Prostate gland (tissue), 2 donors: ENCODE measurements at places on chromosomes 7 and 10.

- DNase-seq: no peak
These were observed 51.1 kb downstream of the NOD1 start for GRCh38 chr7:30427296-30428070.

- no peak for DNase-seq
These were observed 106.4 kb downstream of the FAM53B start for GRCh38 chr10:124637746-124638145.

DNA sequence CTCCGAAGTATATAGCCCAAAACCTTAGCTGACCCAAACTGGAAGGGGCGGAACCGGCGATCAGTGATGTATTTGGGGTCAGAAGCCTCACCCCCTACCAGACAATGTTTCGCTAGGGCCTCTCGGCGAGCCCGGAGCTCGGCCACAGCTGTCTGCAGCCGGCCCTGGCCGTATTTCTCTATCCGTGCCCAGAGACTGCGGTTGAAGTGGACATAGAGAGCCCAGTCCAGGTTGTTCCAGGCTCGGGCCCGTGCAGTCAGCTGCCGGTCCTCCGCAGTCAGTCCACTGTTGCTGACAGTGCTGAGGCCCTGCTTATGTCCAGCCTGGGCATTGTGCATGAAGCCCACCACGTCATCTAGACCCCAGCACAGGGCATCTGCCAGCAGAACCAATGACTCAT lies 1.5 kb upstream of the TRAPPC14 start:
- DNase-seq: no peak

DNA sequence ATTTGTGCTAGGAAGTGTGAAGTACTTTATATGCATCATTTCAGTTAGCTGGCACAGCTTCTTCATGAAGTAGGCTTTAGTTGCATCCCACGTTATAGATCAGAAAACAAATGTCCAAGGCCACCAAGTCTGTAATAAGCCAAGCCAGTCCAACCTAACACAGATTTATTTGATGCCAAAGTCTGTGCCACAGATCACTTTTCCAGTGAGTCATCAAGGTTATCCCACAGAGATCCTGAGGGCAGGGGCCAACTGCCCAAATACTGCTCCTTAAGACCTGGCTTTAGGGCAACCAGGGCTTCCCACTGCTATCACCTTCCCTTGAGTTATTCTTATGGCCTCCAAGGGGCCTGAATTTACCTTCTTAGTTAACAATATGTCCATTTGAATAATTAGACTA lies 1340.4 kb downstream of the XPNPEP1 start:
- no peak for DNase-seq

- DNase-seq: no peak
These were observed 41.4 kb upstream of the IKZF1 start for GRCh38 chr7:50262916-50263690.

- no peak for DNase-seq
These were observed 15.5 kb downstream of the EXOC4 start for GRCh38 chr7:133268355-133268754.

DNA sequence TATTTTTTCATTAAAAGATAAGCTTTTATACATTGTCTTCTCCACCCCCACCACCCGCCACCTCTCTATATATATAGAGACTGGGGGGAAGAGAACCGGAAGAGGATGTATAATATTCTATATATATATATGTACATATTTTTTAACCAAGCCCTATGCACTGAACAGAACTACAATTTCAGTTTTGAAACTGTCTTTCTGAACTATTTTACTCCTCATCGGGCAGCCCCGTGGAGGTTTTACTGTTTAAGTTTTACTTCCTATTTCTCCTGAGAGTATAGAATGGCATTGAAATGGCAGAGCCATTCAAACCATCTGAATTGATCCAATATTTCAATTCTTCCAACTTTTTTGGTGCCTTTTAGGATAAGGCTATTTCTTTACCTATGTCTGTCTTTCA lies 1047.1 kb downstream of the NRG3 start:
- DNase-seq: no peak

DNA sequence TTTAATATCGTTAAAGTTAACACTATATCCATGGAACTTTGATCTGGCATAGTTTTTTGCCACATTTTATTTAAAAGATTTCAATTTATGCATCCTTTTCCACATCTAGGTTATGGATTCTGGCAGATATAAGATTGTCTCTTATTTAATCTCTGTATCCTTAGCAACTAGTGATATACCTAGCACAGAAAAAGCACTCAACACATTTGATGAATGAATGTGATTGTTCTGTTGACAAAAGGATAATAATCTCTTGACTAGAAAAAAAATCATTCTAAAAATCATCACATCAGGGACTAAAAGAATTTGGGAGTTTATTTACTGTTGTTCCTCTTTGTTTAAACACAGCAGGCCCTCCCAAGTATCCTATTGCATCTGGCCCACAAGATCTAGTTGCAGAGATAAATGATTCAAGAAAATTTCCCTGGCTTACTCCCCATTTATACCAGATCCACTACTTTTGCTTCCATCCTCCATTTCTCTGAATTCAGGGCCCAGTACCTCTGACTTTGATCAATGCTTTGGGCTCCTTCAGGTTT lies 84.0 kb upstream of the C1GALT1 start:
- no peak for DNase-seq

- DNase-seq: no peak
These were observed 153.7 kb downstream of the DNAJB9 start for GRCh38 chr7:108723381-108723814.

- DNase-seq: no peak
These were observed 2.1 kb downstream of the FRAT1 start for GRCh38 chr10:97321032-97321803.

DNA sequence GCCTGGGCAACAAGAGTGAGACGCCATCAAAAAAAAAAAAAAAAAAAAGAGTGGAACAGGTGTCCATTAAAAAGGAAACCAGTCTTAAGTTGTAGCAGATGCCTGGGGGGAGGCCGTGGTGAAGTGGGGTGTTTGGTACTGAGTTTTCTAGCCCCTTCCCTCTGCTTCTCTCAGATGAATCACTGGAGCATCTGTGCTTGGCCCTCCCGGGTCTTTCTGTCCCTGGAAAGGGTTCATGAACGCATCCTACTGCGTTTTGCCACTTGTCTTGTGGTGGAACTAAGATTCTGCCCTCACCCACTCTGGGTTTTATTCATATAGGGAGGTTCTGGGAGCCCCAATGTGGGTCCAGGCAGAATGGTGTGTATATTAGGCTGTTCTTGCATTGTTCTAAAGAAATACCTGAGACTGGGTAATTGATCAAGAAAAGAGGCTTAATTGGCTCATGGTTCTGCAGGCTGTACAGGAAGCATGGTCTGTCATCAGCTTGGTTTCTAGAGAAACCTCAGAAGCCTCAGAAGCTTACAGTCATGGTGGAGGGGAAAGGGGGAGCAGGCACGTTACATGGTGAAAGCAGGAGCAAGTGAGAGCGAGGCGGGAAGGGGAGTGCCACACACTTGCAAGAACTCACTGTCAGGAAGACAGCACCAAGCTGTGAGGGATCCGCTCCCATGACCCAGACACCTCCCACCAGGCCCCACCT lies 63.5 kb downstream of the CAMK1D start:
- DNase-seq: no peak

DNA sequence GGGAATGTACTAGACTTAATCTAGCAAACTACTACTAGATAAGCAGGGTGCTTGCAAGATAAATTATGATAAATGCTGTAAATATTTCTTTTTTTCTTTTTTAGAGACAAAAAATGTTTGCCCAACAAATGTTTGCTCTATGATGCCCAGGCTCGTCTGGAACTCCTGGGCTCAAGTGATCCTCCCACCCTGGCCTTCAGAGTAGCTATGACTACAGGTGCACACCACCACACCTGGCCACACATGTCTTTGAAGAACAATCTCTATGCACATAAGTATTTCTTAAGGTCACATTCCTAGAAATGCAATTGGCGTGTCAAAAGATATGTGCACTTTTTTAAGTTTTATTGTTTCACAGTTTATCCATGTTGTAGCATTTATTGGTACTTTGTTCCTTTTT lies 179.6 kb upstream of the FRMD4A start:
- DNase-seq: no peak

GRCh38 chr7:148398844-148399365 lies 191.7 kb upstream of the C7orf33 start:
- DNase-seq: no peak

DNA sequence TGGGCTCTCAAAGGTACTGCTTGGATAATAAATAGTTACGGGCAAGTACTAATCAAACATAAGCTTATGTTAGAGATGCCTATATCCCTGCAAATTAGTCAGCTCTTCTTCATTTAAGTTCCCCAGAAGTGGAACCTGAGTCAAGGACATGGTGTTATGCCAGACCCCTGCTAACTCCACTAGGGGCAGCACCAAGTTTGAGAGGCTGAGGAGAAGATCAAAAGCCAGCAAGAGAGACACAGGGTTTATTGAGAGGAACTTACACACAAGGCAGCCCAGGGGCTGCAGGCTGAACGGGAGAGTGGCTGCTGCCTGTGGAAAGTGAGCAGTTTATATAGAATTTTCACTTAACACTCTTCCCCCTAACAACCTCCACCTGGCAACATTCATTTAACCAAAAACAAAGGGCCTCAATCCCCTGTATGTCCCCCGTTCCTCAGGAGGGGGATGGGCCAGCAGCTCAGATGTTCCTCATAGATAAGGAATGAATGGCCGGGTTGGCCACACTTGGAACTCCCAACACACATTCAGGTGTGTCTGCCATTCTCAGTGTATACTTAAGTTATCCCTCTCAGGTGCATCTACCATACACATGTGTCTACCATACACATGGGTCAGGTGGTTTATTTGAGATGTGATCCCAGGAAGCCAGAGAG lies 62.6 kb upstream of the GHITM start:
- DNase-seq: no peak

- DNase-seq: no peak
These were observed 182.1 kb downstream of the FAM107B start for GRCh38 chr10:14592566-14592965.

DNA sequence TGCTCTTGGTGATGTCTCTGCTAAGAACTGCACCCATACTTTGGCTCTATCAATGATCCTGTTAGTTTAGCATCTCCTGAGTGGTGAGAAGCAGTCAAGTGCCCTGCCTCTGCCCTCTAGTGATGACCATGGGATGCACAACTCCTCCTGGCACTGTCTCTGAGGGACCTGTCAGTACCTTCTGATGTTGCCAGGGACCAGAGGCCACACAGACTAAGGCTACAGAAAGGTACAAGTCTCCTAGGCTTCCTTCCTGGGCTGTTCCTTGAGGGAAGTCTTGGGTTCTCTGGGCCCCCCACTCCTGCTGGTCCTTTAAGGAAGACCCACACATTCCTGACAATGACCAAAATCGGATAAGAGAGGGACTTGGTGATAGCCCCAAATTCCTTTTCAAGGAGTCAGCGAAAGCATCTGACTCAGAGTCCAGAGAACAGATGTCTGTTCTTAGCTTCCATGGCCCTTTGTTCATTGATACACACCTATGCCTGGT lies 15.3 kb downstream of the NKX2-3 start:
- no peak for DNase-seq

- DNase-seq: no peak
These were observed 12.7 kb downstream of the ZNF438 start for GRCh38 chr10:31018962-31019361.

DNA sequence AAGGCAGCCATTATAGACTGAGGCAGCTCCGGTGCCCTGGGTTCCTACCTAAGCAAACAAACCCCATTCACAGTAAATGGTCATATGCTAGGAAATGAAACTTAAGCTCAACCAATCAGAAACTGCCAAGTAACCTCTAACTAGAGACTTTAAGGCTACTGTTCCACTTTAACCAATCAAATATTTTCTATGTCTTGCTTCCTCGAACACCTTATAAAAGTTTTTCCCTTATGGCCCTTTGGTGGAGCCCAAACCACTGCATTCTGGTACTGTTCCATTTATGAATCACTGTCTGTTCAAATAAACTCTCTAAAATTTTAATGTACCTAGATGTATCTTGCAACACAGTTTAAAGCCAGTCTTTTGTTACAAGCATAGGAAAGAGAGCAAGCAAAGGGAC lies 361.1 kb downstream of the HGF start:
- no peak for DNase-seq

DNA sequence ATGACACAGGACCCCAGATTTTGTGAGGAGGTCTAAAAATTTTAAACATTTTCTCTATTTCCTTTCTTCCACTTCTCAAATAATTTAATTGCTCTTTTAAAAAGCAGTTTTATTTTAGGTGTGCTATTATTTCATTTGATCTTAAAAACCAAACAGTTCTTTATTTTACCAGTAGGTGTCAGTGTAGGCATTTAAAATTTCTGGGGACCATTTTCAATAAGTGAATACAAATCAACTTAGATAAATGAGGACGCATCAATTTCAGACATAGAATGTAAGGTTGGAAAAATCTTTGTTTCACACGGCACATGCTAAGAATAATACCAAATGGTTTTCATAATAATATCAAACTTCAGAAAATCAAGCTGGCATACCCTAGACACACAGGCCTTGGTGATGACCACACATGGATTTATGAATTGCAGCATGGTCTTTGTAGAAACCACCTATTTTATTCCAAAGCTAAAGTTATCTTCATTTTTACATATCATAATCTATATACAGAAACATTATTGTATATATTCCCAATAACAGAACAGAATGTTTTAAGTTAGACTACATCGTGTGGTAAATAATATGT lies 127.6 kb upstream of the SLC26A5 start:
- no peak for DNase-seq

DNA sequence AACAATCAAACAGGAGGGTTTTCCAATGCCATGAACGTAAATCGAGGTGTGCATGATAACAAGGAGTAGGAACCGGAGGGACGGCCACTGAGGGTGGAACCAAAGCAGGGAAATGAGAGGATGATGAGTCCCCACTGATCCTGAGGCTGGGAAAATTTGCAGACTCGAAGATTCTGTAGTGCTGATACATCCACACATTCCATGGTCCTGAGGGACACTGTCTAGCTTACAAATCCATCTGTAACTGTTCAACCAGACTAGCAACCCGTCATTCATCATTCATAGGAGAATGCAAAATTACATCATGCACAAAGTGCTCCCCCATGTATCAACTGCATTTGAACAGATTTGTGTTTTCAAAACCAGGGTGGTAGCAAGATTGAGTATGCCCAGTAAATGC lies 189.7 kb downstream of the PTPRN2 start:
- no peak for DNase-seq

DNA sequence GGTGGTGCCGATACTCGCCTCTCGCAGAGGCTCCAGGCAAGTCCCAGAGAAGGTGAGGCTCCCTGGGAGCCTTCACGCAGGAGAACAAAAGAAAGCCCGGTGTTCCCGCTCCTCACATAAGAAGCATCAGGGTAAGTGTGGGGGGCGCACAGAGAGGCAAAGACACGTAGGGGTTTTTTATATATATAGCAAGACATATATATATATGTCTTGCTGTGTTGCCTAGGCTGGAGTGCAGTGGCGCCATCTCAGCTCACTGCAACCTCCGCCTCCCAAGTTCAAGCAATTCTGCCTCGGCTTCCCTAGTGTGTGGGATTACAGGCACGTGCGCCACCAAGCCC lies 61.3 kb downstream of the PDIA4 start:
- DNase-seq: no peak

- no peak for DNase-seq
These were observed 14.1 kb upstream of the MYPN start for GRCh38 chr10:68095153-68095552.
